RCC 7860 (cell line): ENCODE measurements at places on chromosomes 4 and X.

DNA sequence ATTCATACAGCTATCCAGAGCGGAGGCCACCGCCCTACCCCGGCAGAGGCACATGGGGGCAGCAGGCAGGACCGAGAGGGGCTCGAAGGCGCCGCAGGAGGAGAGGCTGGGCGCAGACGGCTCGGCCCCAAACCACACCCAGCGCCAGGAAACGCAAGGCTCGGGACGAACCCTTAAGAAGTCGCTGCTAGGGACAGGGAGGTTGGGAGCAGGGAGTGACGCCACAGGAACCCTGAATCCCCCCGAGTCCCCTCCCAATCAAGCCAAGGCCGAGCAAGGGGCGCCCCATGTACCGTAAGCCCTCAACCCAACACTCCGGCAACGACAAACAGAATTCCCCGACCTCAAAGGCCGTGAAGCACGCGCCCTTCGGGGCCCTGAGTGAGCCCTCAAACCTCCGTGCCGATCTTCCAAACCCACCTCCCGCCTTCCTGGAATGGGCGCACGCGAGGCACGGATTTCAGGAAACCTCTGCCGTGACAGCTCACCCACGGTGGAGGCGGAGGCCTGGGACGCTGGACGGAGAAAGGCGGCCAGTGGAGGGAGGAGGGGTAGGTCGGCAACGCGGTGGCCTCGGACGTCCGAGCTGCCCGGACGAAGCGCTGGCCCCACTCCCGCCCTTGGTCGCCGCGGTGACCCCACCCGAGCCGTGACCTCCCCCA lies 1.8 kb downstream of the ZFYVE28 start:
- no peak for DNase-seq

DNA sequence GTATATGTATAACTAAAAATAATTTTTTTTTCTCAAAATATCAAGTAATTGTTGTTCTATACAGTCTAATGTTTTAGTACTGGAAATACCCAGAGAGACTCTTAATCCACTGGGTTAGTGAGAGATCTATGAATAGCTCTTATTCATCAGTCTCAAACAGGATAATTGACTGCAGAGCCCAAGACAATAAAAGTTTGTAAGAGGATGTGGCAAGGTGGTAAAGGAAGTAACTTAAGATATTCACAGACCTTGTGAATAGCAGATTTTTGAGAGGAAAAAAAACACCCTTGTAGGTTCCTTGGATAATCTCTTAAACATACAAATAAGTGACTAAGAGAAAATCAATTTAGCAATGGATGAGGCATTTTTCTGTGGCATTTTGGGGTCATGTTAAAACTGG lies 210.9 kb upstream of the FAM241A start:
- DNase-seq: no peak

- no peak for DNase-seq
These were observed 1487.3 kb downstream of the PCDH7 start for GRCh38 chr4:32207456-32207855.

DNA sequence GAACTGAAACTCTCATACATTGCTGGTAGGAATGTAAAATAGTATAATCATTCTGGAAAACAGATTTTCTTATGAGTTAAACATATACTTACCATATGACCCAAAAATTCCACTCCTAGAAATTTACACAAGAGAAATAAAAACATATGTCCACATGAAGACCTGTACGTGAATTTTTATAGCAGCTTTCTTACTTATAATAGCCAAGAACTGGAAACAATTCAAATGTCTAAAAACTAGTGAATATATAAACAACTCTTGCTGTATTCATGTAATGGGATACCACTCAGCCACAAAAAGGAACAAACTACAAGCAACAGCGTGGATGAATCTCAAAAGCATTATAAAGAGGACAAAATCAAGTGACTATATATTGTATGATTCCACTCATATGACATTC lies 27.5 kb downstream of the TMEM156 start:
- DNase-seq: no peak

- peak; percentile 70 for DNase-seq
These were observed 1.5 kb upstream of the TSPAN5 start for GRCh38 chr4:98659741-98660462.

- DNase-seq: no peak
These were observed 991.5 kb downstream of the ADGRL3 start for GRCh38 chr4:62191451-62192240.

DNA sequence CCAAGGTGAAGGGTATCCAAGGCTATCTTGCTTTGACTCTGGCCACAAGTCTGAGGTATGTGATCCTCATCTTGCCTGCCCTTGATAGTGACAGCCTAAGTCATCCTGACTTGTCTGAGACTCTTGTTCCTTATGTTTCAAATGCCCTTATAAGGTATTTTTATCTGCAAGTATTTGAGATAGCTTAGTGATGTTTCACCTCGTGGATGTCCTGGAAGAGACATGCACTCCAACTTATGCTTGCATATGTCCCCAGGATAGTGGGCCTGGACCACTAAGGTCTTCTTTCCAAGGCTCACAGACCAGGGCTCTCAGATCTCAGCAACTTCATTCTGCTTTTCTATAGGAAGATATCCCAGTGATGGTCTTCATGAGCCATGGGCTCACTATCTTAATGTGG lies 120.5 kb upstream of the WDR1 start:
- DNase-seq: no peak

GRCh38 chr4:74651198-74651597 lies 143.1 kb downstream of the BTC start:
- no peak for DNase-seq

DNA sequence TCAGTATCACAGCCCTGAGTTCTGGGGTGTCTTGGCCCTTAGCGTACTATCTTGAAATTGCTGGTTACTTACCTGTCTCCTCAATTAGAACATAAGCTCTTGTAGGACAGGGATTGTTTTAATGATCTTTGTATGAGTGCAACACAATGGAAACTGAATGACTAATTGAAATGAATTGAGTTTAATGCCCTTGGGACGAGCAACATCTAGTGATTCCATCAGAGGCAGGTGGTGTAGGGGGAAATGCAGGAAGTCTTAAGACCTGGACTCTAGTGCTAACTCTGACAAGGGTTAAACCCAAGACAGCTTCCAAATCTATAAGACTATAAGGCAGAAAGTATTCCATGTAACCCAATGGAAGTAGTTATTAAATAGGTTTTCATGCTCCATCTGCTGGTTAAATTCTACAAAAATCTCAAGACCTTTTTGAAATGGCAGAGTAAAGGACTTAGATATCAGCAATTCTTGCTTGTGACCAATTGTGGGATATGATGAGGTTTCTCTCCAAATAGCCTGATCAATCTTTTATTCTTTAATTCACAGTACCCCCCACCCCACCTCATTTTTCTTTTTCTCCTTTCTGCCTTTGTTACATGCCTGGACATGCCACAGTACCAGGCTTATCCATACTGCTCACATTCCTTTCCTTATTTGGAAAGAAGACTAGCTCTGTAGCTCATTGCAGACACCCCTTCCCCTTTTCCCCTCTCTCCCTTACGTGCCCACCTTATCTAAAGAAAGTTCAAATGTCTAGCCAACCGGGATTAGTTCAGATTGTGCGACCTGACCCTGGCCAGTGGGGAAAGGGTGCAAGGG lies 340.8 kb downstream of the PAPSS1 start:
- DNase-seq: no peak

DNA sequence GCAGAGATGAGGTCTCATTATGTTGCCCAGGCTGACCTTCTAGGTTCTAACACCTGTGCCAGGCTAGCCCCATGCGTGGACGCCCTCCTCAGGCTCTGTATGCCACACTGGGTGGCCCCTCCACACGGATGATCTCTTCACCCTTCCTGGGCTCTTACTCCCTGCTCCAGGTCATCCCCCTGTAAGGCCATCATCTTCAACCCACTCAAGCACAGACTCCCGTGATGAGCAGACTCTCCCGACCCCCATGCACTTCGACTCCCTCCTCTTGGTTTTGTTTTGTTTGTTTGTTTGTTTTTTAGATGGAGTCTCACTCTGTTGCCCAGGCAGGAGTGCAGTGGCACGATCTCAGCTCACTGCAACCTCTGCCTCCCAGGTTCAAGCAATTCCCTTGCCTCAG lies 70.9 kb downstream of the HPRT1 start:
- DNase-seq: no peak

- no peak for DNase-seq
These were observed 47.7 kb downstream of the HMGB3 start for GRCh38 chrX:151030845-151031244.

GRCh38 chrX:7214251-7214650 lies 66.3 kb upstream of the PUDP start:
- no peak for DNase-seq

GRCh38 chr4:69860052-69860451 lies at the start of gene SULT1E1:
Gene SULT1E1 (minus strand): TSS chr4:69860145. CDS start chr4:69857644, 2,501 bp downstream.
- DNase-seq: no peak

DNA sequence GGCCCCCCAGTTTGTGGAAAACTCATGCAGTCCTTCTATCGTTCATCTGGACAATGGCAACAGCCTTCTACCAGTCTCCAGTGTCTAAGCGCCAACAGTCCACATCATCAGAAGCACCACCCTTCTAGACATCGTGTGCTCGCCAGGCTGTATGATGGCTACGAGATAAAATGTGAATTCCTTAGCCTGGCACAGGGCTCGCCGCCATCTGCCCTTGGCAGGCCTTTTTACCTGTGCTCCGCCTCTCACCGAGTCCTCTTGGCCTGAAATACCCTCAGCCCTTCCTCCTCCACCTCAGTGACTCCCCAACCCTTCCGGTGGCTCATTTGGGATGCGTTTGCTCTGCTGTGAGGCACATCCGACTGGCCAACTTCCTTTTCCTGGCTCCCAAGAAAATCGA lies 15.9 kb upstream of the STS start:
- DNase-seq: no peak

- DNase-seq: no peak
These were observed 36.6 kb upstream of the PAQR3 start for GRCh38 chr4:78975865-78976264.

- DNase-seq: no peak
These were observed 68.1 kb downstream of the FHDC1 start for GRCh38 chr4:153004081-153004850.

GRCh38 chr4:2332976-2333319 lies 71.0 kb upstream of the MXD4 start:
- no peak for DNase-seq

DNA sequence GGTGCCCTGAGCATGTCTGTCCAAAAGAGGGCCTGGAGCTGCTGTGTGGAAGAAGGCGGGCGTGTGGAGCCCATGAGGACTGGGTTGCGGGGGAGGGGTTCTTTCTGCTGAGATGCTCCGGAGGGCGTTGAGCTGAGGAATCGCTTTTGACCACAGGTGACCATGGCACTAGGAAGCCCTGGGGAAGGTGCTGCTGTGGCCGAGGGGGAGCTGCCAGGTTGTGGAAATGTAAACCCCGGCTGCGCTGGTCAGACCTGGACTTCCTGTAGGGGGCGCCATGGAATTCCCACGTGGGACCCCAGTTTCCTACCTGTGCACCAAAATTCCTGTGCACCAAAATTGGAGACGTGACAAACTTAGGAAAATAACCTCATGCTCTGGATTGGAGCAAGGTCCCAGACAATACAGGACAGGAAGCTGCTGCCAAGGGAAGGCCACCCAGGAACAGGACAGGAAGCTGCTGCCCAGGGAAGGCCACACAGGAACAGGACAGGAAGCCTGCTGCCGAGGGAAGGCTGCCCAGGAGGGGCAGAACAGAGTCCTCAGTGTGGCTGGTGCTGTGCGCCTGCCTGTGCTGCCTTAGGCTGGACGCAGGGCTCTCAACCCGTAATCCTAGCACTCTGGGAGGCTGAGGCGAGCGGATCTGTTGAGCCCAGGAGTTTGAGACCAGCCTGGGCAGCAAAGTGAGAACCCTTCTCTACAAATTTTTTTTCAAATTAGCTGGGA lies 28.4 kb upstream of the UVSSA start:
- DNase-seq: no peak

DNA sequence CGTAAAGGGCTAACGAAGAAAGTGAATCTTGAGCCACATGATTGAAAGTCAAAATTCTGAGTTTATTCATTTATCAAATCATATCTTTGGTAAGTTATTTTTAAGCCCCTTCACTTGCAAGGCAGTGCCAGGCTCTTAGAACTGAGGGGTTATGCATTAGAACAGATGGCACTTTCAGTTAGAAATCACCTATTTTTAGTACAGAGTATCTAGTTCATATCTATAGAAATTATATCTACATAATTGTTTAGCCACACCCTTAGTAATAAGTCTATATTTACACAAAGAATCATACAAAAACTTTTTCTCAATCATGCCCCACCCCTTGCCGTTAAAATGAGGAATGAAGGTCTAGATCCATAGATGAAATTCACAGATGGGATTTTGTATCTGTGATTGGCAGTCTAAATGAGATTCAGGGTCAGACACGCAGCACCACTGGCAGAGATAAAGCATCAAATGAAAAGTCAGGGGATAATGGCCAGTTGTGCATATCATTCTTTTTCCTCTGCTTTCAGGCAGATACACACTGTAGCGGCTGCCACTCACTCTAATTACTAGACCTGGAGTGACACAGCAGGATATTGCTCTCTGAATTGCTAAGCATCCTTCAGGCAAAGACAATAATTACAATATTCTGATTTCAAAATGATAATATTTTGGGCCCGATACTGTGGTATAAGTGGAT lies 440.5 kb downstream of the MAPK10 start:
- DNase-seq: no peak

DNA sequence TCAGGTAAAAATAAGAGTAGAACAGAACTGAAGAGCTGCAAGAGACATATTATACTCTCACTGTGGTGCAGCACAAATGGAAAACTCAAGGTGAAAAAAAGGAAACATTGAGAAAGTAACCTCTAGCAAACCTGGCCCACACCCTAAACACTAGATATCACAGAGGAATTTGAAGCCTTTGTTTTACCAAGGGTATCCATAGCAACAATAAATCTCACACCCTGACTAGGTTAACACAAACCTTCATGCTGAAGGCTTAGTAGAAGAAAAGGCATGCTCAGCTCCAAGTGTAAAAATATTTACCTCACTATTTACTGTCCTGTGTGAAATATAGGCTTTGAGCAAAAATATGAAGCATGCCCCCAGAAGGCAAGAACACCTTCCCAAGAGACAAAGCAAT lies 61.9 kb upstream of the TAB3 start:
- DNase-seq: no peak

GRCh38 chrX:72569786-72570185 lies 2.9 kb downstream of the HDAC8 start:
- DNase-seq: peak; percentile 9

GRCh38 chrX:76109654-76110053 lies 63.2 kb upstream of the PBDC1 start:
- DNase-seq: no peak
